ENCODE measurements at places on chromosomes 5 and 9.

- DNase-seq = no peak
These were observed 10.6 kb downstream of the PRR7 start for GRCh38 chr5:177456976-177457851.

- DNase-seq = no peak
These were observed 12.7 kb downstream of the GLIPR2 start for GRCh38 chr9:36149197-36149596.

DNA sequence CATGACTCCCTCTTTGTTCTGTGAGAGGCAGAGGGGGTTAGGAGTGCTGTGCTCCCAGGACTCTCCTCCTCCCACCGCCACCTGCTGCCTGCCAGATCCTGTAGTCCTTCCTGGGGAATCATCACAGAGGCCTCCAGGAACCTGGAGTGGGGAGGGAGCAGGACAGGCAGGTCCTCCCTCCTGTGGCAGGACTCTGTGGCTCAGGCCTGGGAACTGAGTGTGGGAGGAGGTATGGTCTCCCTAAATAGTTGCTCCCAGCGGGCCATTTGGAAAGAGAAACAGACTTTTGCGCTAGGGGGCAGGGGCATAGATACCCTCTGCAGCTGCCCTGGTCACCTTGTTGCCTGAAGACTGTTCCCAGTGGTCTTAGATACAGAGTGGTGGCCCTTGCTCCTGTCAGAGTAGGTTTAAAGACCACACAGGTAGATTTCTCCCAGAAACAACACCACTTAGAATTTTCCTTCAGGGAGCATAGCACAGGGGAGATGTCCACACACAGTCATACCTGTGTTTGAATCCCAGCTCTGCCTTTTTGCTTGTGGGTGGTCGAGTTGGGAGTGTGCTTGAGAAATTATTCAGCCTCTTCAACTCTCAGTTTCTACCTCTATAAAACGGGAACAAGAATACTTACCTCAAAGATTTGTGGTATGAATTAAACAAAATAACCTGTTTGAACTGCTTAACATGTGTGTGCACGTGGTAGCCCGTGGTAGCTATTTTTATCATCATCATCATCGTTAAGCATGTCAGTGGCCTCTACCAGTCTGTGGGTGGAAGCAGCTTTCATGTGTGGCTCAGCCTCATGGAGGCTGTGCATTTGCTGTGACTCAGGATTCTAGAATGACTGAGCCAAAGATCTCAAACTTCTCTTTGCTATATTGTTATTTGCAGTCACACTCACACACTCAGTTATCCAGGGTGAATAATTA, 55.8 kb downstream of the SLC22A5 start:
- DNase-seq = peak; percentile 58

DNA sequence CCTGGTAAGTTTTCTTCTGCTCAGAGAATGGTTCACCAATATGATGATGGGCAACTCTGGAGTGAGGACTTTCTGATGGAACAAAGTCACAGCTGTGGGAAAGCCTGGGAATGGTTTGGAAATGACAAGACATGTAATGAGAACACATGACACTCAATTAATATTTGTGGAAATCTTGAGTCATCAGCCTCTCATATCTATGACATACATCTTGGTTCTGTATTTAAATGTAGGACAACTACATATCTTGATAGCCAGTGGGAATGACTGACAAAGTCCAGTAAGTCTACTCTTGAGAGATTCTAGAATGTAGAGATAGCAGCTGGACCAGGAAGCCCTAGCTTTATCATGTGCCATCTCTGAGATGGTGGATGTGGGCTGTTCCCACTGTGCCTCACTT, 85.5 kb downstream of the PALM2AKAP2 start:
- no peak for DNase-seq

GRCh38 chr5:71802673-71803072, 83.6 kb downstream of the CARTPT start:
- no peak for DNase-seq

GRCh38 chr9:20314981-20315380, 307.3 kb downstream of the MLLT3 start:
- no peak for DNase-seq

DNA sequence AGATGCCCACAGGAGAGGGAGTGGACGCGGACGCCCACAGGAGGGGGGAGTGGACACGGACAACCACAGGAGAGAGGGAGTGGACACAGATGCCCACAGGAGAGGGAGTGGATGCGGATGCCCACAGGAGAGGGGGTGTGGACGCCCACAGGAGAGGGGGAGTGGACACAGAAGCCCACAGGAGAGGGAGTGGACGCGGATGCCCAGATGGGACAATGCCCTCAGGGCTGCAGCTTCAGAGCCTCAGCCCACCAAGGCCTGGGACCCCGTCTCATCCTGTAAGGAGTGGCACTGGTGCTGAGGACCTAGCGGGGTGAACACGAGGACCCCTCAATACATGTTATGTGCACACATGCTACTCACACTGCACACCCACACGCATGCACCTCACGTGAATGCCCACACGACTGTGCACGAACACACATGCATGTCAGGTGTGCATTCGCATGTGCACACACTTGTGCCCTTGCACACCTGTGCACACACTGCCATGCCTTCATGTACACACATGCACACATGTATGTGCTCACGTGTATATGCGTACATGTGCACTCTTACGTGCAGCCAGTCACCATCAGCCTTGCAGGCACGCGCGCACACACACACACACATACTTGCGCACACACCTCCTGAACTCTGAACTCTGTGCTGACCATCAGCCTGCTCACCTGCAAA, 34.8 kb downstream of the SLC6A18 start:
- no peak for DNase-seq

DNA sequence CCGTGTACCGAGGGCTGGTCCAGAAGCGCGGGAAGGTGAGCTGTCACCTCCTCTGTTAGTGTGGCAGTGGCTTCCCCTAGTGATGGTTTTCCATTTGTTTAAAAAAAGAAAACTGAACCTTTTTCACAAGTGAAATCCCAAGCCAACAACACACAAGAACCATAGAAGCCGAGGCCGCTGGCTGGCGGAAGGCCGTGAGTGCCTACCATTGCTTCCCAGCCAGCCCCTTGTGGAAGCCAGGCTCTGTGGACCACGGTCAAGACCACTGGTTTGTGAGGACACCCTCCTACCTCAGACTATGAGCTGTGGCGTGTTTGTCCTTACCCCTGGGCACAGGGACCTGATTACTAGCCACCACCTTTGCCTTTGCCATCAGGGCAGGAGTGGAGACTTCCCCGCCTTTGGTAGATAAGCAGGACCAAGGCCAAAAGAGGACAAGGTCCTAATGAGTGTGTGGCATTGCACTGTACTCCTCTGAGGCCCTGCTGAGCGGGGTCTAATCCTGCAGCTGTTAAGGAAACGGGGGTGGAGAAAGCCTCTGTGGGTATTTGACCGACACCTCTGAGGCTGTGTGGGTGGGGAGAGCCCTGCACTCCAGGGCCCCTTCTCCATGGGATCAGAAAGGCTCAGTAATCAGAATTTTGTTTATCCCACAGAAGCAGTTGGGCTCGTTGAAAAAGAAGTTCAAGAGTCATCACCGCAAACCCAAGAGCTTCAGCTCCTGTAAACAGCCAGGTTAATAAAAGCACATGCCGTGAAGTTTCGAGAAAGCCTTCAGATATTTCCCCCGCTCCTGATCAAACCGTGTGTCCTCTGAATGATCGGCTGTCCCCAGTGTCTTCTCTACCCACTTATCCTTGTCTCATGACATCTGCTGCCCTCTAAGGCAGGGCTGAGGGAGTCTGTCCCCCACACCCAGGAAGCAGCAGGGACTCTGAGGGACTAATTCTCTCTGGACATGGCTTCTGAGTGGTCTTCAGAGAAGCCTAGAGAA, 4.3 kb downstream of the SURF2 start:
- DNase-seq = no peak

GRCh38 chr9:89955144-89955543, 350.3 kb downstream of the GADD45G start:
- DNase-seq = no peak

DNA sequence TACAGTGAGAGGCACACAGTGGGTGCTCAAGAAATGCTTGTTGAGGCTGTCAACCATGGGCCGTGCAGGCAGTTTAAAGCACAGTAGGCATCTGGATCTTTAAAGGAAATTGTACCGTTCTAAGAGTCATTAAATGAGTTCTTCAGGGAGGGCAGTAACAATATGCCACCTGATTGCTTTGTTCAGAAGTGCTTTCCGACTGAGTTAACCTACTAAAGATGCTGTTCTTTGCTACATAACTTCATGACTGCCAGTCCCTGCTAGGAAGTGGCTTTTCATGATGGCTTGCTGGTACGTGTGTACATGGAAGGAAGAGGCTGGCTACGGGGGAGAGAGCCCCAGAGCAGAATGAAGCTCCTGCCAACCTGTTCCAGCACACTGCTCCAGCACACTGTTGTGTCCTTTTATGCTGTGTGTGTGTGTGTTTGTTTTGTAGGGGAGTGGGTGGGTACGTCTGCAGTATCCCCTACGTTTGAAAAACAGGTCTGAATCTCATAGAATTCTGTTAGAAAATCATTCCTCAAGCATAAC, 41.9 kb upstream of the PPP2R2B start:
- no peak for DNase-seq

DNA sequence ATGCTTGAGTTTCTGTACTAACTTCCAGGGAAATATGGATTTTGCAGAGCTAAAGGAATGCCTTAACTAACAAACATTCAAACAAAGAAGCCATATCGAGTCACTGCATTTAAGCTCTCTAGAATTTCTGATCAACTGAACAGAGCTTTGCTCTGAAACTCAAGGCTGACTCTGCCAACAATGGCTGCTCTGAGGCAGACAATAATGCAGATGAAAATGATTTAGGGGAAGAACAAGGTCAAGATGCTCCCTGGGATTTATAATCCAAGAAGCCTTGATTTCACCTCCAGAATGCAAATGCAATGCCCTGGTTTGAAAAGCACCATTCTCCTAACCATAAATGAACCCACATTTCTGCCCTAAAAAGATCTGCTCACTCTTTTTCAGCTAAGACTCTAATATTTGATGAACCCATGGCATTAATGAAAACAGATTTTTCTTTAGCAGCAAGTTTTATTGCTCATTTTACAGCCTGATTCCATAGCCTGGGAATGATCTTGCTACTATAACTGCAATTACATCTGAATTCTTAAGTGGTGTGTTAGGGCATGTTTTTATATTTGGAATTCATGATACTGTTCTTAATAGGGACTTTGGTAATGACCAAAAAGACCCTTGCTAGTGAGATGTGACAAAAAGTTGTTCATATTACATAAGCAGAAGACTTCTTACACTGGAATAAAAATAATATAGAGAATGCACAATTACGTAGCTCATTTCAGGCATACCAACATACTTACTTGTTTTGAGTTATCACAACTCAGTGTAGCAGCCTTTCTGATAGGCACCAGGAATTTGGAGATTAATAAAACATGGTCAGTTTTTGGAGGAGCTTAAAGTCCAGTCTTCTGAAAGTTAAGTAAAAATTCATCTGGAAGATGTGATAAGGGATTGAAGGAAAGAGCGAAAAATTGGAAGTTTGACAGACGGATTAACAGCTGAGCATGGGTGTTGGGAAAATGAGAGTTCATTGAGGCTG, 169.4 kb downstream of the TRPM3 start:
- DNase-seq = no peak

GRCh38 chr5:34749431-34749873, 89.5 kb upstream of the TTC23L start:
- DNase-seq = no peak

GRCh38 chr5:9456435-9457042, 89.3 kb downstream of the SEMA5A start:
- DNase-seq = no peak

- peak; percentile 47 for DNase-seq
These were observed 258.1 kb upstream of the NFIL3 start for GRCh38 chr9:91681461-91682305.

- DNase-seq = no peak
These were observed 906.3 kb upstream of the DMAC1 start for GRCh38 chr9:8705861-8706260.

GRCh38 chr5:95237324-95237723, 47.6 kb downstream of the MCTP1 start:
- DNase-seq = no peak

DNA sequence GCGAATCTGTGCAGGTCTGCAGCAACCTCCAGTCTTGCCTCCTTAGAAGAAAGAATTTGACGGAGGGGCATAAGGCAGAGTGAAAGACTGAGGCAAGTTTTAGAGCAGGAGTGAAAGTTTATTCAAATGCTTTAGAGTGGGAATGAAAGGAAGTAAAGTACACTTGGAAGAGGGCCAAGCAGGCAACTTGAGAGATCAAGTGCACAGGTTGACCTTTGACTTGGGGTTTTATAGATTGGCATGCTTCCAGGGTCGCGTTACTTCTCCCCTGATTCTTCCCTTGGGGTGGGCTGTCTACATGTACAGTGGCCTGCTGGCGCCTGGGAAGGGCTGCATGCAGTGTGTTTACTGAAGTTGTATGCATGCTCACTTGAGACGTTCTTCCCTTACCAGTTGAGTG, 127.2 kb upstream of the FER start:
- DNase-seq = no peak

DNA sequence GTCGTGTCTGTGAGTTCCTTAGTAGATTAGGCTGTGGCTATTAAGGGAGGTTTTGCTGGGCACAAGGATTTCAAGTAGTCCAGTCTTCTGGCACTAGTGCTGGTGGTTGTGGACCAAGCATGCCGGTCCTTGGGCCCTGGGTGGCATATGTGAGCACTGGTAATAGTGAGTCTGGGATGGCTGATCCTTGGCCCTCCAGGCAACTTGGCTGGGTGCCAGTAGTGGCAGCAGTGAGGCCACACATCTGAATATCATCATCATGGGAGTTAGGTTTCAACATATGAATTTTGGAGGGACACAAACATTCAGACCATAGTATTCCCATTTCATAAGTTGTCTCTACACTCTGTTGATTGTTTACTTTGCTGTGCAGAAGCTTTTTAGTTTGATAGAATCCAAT, 25.3 kb upstream of the APBA1 start:
- DNase-seq = no peak

DNA sequence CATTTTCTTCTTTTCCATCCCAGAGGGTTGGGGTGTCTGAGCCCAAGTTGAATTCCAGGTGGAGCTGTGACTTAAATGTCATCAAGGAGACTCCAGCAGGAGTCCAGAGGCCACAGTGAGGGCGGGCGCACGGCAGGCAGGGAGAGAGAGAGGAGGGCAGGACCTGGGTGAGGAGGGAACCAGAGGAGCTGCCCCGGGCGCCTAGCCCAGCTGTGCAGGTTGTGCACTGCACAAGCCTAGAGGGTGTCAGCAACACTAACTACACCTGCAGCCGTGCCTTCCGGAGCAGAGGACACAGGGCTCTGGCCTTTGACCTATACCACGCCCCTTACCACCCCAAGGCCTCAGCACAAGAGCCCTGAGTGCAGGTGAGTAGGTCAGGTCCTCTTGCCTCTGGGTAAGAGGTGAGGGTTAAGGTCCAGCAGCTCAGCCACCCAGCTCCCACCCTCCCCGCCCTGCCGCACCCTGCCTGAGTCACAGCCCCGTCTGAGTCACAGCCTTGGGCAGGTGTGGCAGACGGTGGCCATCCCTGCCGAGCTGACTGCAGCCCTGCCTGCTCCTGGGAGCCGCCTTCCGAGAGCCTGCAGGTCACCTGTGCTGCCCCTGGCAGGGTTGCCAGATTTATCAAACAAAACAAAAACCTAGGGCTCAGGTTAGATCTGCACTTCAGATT, 6.4 kb upstream of the AGPAT2 start:
- no peak for DNase-seq

GRCh38 chr5:37174928-37175327, 74.2 kb downstream of the CPLANE1 start:
- no peak for DNase-seq

Data from CD4-positive, alpha-beta T cell (primary cell).